Stimulated activated CD8-positive, alpha-beta memory T cell treated with anti-CD3 and anti-CD28 coated beads, Interleukin-7, amount 100 ng/mL, for 24 hours (primary cell): ENCODE measurements at places on chromosomes 7 and 10.

- DNase-seq: no peak
Measured at GRCh38 chr10:110034596-110034995, 26.8 kb downstream of the ADD3 start.

GRCh38 chr7:17239683-17240521 is 58.5 kb upstream of the AHR start:
- DNase-seq: no peak

DNA sequence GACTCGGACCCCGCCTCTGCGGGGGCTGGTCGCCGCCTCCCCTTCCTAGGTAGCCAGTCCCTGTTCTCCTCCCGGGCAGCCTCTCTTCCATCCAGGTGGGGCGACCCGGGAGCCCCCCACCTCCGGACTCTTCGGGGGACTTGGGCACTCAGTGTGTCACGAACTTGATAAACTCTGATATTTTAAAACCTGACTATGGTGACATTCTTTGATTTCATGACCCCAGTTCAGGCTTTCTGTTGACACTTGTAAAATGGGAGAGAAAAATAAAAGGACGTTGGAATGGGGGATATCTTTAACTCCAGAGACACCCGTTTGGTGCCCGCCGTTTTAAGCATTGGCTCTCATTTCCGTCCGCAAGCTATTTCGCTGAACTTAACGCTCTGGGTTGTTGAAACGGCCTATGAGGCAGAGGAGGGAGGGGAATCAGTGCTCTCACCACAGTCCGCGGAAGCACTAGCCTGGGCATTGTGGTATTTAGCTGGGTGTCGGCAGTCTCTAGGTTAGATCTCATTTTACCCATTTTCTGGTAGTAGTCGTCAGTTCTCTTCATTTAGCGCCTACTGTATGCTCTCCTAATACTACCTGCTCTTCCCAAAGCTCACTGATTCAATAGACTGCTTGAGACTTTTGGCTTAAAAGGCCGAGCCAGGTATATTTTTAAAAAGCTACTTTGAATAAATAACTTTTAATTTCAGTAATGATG is 738 bp downstream of the VPS26A start:
- no peak for DNase-seq

GRCh38 chr7:5696346-5697110 is 84.9 kb downstream of the RNF216 start:
- DNase-seq: no peak

DNA sequence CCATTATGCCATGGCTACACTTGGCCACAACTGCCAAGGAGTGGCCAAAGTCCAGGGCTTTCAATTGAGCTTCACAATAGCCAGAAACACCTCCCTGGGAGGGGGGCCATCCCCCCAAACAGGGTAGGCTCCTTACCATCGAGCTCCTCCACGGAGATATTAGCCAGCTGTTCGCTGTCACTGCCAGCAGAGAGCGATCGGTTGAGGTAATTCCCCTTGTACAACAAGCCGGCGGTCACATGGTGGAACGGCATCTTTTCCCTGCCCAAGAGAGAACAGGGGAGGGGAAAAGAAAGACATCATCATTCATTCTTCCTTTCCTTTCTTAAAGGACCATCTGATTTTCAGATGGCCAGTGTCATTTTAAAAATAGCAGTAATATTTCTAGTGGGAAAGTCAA is 133.6 kb downstream of the CALN1 start:
- no peak for DNase-seq

GRCh38 chr10:102106998-102107397 is 13.2 kb downstream of the LDB1 start:
- no peak for DNase-seq

DNA sequence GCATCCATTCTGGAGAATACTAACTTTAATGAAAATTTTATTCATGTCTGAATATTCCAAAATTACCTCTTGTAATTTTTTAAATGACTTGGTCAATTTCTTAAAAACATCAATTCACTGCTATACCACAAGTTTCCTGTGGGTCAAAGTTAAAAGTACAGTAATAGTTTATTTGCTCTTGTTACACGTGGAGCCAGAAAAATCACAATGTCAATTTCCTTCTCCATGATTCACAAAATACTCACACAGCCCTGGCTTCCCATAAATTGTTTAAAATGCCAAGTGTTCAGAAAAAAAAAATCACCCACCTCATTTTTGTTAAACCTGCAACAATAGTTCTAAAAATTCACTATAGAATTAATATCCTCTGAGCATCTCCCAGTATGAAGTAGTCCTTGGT is 139.5 kb upstream of the GRM3 start:
- no peak for DNase-seq

DNA sequence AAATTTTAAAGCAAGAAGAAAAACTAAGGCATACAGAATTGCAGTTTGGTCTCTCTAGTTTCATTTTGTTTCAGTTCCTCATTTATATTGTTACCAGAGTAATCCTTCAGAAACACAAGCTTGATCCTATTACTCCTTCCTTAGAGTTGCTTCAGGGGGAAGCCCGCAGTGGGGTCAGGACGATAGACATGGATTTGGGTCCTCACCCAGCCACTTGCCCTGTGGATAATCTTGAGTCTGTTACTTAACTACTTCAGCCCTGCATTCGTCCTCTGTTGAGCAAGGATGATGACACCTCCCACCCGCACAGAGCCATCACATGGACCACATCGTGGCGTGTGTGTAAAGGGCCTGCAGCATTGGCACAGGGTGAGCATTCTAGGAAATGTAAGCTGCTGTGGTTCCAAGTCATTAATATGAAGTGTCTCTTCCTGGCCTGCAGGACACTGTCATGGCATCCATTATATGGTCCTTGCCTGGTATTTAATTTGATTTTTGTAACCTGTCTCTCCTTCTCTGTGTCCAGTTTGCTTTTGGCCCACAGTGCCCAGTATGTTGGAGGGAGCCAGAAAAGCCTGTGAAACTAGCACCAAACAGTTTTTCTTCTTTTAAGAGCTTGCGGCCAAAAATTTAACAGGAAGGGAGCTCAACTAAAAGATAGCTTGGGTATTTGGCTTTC is 111.2 kb downstream of the EEPD1 start:
- no peak for DNase-seq

DNA sequence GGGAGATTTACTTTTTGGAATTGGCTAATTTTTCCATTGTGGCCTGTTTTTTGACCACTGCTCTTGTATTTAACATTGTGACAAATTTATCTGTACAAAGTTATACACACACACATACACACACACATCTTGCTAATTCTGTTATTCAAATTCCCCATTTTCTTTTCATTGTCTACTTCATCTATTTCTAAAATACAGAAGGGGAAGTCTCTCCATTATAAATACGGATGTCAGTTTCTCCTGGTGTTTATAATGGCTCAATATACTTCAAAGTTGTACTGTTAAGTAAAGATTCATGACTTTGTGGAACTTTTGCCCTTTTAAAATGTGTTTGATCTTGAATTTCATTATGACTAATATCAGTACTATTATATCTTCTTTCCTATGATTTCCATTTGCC is 81.0 kb downstream of the CNOT4 start:
- DNase-seq: no peak

GRCh38 chr7:130297628-130298543 is 4.9 kb downstream of the CPA4 start:
- DNase-seq: no peak

GRCh38 chr10:86440874-86441843 is 74.6 kb upstream of the GRID1 start:
- no peak for DNase-seq

GRCh38 chr7:14720785-14721184 is 181.8 kb downstream of the DGKB start:
- DNase-seq: no peak

DNA sequence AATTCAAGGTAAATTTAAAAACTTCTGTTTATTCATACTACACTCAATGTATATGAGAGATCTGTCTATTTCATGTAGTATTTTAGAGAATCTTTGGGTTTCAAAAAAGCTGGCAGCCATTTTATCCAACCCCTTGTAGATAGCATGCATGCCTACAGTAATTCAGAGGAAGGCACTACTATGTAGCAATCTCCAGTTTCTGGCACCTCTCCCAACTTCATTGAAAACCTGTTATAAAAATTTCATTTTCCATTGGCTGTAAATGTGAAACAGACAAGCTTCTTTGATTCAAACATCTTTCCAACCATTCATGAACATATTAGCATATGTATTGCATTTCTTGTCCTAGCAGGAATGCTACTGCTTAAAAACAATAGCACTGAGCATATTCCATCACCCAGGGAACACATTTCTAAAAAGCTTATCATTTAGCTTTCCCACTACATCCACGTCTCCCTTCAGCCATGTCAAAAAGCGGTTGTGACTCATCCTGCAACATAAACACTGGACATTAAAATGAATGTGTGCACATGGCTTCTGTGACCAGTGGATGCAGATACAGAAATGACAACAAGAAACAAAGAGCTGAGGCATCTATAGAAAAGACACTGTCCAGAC is 330.4 kb upstream of the AOAH start:
- no peak for DNase-seq

DNA sequence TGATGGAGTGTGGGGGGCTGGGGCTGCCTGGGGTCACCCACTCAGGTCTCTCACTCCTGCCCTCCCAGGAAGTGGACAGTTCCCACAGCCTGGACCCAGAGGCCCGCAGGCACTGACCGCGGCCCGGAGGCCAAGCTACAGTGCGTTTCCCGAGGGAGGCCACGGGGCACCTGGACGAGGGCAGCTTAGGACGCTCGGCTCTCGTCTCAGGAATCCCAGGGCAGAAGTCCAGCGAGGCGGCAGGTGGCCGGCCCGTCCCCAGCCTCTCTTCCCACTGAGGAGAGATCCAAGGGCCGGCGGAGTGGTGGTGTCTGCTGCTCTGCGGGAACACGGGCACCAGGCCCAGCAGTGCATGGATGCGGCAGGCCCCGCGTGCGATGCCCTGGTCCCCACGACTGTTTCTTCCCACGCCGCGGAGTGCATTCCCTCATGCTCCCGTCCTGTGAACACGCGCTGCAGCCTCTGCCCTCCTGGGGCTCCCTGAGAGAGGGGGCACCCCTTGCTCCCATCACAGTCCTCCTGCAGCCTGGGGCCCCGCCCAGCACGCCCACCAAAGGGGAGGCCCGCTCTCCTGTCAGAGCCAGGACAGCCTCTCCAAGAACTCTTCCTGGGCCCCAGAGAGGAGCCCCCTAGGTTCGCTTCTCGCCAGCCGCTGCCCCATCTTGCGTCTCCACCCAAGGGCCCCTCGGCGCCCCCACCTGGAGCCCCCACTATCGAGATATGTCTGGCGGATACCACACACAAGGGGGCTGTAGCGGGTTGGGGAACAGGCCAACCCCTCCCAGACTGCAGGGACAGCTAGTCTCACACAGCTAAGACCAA is 24.3 kb upstream of the GPR146 start:
- DNase-seq: no peak

GRCh38 chr7:14252458-14252857 is 263.0 kb upstream of the ETV1 start:
- DNase-seq: no peak

GRCh38 chr7:124643311-124643811 is 122.2 kb downstream of the GPR37 start:
- no peak for DNase-seq

DNA sequence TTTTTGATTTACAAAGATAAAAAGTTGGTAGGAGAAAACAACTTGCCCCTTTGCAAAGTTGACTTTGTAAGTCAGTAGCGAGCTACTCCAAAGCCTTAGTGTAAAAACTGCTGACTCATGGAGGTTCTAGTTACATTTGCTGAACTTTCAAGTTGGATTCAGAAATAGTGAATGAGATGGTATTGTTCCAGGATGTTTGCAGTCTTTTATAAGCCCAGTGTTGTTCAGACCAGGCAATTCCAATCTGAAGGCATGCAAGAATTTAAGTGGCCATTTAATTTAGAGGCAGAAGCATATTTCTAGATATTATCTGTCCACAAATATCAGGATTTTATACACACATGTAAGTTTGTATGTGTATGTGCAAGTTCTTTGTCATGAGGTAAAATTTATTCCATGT is 21.6 kb downstream of the TES start:
- DNase-seq: no peak

DNA sequence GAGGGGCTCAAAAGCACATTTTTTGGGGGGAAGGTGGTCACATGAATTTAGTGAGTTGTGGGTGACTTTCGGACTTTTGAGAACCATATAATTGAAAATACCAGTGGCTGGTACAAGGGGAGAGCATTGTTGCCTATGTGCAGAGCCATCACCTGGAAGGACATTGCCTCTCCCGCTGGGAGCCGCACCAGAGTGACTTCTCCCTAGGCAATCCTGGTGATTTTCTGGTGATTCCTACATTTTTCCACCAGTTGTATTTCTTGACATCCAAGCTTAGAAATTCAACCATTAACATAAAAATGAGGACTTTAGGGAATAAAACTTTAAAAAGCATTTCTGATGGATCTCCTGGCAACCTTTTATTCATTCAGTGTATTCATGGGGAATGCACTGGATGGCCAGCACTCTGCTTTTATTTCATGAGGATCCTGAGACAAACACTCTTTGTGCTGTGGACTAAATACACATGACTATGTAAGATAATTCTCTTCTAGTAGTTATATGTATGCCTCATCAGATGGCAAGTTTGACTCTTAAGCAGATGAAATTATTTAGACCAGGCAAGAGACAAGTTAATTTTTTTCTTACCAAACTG is 41.8 kb upstream of the MKI67 start:
- DNase-seq: no peak

GRCh38 chr10:86224354-86225102 is 142.1 kb downstream of the GRID1 start:
- DNase-seq: no peak

GRCh38 chr10:93071674-93072224 is 1.9 kb upstream of the CYP26A1 start:
- no peak for DNase-seq

DNA sequence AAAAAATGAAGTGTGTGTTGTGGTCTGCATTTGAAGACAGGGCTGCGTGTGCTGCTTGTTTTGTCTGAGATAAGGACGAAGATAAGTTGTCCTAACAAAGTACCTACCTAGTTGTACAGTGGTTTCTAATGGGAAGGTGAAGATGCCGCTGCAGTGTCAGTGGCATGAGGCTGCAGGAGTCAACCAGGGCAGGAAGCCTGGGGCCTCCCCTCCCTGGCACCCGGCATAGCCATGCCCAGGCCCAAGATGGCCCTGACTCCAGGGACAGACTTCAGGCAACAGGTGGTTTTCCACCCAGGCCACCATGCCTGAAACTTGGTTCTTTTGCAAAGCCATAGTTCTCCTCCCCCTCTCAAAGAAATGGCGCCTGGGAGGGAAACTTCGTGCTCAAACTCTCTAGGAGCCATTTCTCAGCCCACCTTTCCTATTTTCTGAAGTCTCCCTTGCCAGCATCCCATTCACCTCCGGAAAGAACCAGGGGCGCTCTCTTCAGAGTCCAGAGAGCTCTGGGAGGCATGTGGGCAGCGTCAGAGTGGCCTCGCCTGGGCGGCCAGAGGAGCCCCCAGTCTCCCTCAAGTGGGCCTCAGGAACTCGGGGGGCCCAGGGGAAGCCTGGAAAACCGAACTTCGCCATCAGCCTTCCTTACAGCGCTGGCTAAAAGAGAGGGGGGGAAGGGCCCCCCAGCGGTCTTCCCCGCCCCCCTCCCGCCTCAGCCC is 2.1 kb upstream of the KAT6B start:
- no peak for DNase-seq

DNA sequence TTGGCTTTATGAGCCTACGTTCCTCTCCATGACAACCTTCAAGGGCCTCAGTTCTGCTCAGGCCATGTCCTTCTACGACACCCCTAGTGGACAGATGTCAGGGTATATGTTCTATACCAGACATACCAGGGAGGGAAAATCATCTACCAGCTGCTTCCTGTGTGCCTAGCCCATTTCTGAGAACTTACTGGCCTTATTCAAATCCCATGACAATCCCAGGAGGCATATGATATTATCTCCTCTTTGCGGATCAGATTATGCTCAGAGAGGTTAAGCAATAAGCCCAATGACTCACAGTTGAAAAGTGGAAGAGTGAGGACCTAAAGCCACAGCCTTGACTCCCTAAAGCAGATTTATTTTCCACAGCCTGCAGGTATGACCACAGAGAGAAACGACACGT is 139.3 kb downstream of the GLI3 start:
- no peak for DNase-seq
